Hair follicle dermal papilla cell (primary cell): ENCODE measurements at places on chromosomes 13 and 19. TPM values are rescaled to one million over a fixed set of nuclear protein-coding genes. Genes with fewer than 3 reads are reported as not detected.

Gene PRR22
- total RNA-seq: 0.49 and 1.1 TPM in 2 replicates

Gene RNF17
- not detected in 2 replicates for total RNA-seq

Gene DMAC2
- 35.3 and 36.3 TPM in 2 replicates for total RNA-seq

Gene WDR88
- total RNA-seq: not detected in 2 replicates

Gene ZNF844
- 7.3 and 7.4 TPM in 2 replicates for total RNA-seq

Gene SOHLH2
- total RNA-seq: 0.36 and 0.49 TPM in 2 replicates

Gene NRTN
- total RNA-seq: 0.16 TPM in 1 of 2 replicates, not detected in the other

Gene CPT1C
- total RNA-seq: 18.2 and 20.4 TPM in 2 replicates

Gene KIR2DL4
- total RNA-seq: not detected in 2 replicates

Gene LAIR2
- total RNA-seq: not detected in 2 replicates

Gene ZNF91
- total RNA-seq: 19.1 and 23.0 TPM in 2 replicates

Gene DHDH
- not detected in 2 replicates for total RNA-seq

Gene ALDH16A1
- total RNA-seq: 36.0 and 39.0 TPM in 2 replicates

Gene C5AR2
- 0.32 and 0.49 TPM in 2 replicates for total RNA-seq

Gene ENOX1
- total RNA-seq: 11.9 and 13.1 TPM in 2 replicates

Gene CAPN12
- 0.24 and 0.65 TPM in 2 replicates for total RNA-seq

Gene GRK1
- not detected in 2 replicates for total RNA-seq

Gene RNF225
- 0.32 TPM in 1 of 2 replicates, not detected in the other for total RNA-seq

Gene SNAPC2
- total RNA-seq: 17.8 and 19.8 TPM in 2 replicates

Gene TYROBP
- 0.73 TPM in 1 of 2 replicates, not detected in the other for total RNA-seq

Gene TEX29
- total RNA-seq: not detected in 2 replicates

Gene CLDN10
- total RNA-seq: not detected in 2 replicates

Gene ZNF208
- total RNA-seq: 1.9 and 5.2 TPM in 2 replicates

Gene C19orf18
- not detected in 2 replicates for total RNA-seq

Gene CRX
- total RNA-seq: not detected in 2 replicates

Gene COL4A2
- total RNA-seq: 63.6 and 72.4 TPM in 2 replicates

Gene NCCRP1
- total RNA-seq: not detected in 2 replicates
